ENCODE measurements at places on chromosomes 11 and 22.

- no peak for DNase-seq
Observed at GRCh38 chr11:27040302-27041115, at the start of gene BBOX1. Gene BBOX1, plus strand, starts transcription at chr11:27040815. Its CDS starts 14,616 bp downstream, at chr11:27055431.

DNA sequence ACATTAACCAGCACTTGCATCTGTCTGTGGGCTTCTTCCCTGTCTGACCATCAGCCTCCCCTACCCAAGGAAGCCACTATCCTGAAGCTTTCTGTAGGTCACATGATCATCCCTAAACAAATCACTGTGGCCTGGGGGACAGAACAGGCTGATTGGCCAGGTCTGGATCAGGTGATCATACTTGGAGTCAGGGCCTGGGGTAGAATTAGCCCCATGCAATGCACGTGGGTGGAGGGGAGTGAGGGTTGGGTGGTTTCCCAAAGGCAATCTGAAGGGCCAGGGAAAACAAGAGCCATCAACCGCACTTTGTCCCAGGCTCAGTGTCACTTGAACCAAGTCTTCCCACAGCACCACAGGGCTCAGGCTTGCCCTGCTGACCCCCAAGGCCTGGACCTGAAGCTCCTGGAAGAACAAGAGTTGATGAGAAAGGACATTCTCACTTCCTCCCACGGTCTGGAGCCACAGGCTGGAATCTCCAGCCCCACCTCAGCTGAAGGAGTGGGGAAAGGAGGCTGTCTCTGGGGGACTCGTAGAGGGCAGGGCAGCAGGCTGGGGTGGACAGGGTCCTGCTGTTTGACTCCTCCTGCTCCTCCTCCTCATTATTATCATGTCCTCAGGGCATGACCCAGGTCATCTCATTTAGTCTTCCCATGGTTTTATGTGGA lies 31.5 kb upstream of the TSPAN18 start:
- DNase-seq = no peak

- no peak for DNase-seq
Observed at GRCh38 chr11:74853223-74853622, 95.7 kb downstream of the XRRA1 start.

DNA sequence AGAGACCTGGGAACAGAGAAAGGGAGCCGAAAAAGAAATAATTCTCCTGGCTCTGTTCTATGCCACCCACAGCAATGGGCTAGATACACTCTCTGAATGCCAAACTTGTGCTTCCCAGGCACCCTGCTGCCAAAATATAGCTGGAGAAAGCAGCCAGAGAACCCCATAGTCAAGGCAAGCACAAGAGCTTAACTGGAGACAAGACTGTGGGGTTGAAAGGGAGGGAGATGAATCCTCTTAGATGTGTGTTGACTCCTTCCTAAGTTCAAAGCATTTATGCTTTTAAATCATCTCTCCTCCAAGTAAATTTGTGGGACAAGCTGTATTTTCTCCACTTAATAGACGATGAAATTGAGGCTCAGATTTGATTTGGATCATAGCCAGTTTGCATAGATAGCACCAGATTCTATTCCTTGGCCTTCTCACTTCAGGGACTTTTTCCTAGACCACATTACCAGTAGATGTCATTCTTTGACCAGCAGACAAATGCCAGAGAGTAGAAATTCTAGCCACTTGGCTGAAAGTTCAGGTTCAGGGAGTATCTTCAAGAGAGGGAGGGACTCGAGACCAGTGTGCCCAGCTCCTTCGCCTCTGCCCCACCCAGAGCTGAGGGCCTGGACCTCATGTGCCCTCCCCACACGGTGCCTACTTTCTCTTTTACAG lies 16.5 kb upstream of the ETS1 start:
- no peak for DNase-seq

DNA sequence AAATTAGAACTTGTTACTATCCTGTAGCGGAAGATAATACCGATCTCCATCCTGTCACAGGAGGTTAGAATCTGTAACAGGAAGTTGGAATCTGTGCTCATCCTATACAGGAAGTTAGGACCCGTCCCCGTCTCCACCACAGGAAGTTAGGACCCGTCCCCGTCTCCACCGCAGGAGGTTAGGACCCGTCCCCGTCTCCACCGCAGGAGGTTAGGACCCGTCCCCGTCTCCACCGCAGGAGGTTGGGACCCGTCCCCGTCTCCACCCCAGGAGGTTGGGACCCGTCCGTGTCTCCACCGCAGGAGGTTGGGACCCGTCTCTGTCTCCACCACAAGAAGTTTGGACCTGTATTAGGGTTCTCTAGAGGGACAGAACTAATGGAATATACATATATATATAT lies 52.2 kb downstream of the FBLN1 start:
- no peak for DNase-seq

GRCh38 chr22:25404928-25405816 lies 159.3 kb upstream of the GRK3 start:
- peak; percentile 68 for DNase-seq

GRCh38 chr11:76745561-76746207 lies 37.5 kb upstream of the TSKU start:
- no peak for DNase-seq

- no peak for DNase-seq
Observed at GRCh38 chr11:2302896-2303626, 1.2 kb downstream of the TSPAN32 start.

- DNase-seq = peak; percentile 80
Observed at GRCh38 chr11:69463181-69463994, 18.1 kb upstream of the LINC01488 start.

GRCh38 chr11:12382451-12382850 lies 5.1 kb downstream of the PARVA start:
- DNase-seq = no peak

GRCh38 chr11:25565846-25566245 lies 766.1 kb upstream of the ANO3 start:
- no peak for DNase-seq

DNA sequence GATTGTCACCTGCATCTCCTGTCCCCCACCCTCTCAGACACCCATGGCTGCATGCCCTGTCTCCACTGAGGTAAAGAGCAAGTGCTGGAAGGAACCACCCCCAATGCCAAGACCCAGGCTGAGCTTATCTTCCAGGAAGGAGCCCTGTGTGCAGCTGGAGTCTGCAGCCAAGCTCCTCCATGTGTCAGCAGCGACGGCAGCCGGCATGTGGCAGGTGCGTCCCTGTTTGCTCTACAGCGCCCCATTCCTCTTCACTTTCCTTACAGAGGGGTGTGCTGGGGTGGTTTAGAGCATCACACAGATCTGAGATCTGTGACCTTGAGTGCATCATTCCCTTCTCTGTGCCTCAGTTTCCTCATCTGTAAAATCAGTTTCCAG lies 7.7 kb upstream of the MN1 start:
- no peak for DNase-seq

GRCh38 chr22:36923131-36923788 lies 9.8 kb downstream of the CSF2RB start:
- DNase-seq = no peak

DNA sequence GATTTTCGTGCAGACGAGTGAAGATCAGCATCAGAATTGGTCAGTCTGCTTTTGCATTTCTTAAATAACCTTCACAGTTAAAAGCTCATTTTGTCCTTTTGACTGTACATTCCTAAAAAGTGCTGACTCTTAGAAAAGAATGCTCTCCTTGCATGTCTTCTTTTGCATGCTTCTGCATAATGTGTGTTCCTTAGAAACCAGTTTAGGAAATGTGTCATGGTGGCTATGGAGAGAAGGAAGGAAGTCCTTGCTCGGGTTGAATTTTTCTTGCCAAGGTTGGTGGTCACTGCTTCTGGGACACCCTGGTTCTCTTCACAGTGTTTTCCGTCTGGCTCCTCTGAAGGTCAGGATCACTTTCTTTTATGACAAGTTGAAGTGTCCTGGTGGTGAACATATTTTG lies 6.8 kb downstream of the AP2A2 start:
- DNase-seq = peak; percentile 26

DNA sequence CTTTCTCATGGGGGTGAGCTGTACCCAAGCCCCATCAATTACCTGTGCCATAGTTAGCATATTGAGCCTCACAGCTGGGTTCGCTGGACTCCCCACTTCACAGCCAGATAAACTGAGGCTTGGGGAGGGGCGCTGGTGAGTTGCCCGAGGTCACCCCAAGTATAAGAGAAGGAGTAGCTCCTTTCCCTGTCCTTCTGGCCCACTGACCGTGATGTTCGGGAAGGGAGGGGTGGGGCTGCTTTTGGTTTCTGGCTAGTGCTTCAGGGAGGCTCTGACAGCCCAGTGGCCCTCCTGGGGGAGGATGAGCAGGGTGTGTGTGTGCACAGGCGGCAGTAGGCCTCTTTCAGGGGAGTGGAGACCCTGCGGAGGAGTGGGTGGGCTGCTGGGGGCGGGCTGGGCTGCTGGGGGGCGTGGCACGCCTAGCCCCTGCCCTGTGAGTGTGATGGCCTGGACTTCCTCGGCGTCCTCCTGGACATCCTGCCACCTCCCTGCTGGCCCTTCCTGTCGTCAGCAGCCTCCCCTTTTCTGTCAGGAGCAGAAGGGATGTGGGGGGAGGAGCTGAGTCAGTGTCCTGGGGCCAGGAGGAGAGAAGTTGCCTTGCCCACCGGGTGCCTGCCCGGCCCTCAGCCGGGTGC lies 50.3 kb downstream of the TRIOBP start:
- no peak for DNase-seq

- no peak for DNase-seq
Observed at GRCh38 chr22:26065847-26066246, 103.4 kb upstream of the SEZ6L start.

DNA sequence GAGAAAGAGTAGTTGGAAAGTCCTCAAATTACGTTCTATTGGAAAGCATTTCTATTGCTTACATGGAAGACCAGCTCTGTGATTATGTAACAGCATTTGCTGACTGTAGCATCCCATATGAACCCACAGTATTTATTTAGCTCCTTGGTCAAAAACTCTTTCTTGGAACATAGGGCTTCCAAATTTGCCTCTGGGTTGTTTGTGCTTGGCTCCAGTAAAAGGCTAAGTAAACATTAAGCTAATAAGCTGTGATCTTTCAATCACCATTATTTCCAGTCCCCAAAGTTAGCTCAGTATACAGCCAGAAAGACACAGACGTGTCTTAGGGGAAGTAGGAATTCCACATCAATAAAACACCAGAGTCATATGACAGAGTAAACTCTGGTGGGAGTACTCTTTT lies 668.8 kb downstream of the DLG2 start:
- DNase-seq = no peak

- DNase-seq = no peak
Observed at GRCh38 chr11:13010749-13011465, 1.8 kb downstream of the RASSF10 start.

- peak; percentile 31 for DNase-seq
Observed at GRCh38 chr11:32893343-32894148, 935 bp downstream of the QSER1 start.

- no peak for DNase-seq
Observed at GRCh38 chr11:19107125-19107524, 9.8 kb upstream of the ZDHHC13 start.

DNA sequence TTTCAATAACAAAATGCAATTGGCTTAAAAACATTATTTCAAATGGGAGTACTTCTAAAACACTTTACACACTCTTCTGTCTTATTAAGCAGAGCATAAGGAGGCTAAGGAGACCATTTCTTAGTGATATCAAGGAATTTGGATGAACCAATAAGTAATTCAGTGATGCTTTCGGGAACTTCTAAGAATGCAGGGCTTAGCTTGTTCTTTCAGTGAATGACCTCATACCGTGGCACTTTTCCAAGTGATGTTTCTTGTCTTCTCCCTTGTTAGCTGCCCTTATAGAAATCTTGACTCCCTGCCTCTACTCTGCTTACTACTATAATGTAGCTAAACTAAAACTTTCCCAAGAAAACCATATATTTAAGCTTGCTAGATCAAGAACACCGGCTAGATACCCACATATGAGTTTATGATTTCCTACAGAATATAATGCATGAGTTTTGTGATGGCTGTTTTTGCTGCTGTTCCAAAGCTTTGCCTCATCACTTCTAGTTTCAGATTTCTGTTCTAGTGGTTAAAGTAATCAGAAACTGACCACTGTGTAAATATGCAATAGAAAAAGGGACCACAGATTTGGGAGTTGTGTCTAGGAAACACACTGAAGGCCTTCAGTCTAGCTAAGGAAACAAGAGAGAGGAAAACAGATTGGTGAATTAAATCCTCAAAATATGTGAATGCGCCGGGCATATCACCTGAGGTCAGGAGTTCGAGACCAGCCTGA lies 37.5 kb upstream of the STK33 start:
- DNase-seq = peak; percentile 88

GRCh38 chr11:64313491-64314145 lies 3.7 kb downstream of the TRMT112 start:
- DNase-seq = no peak

- no peak for DNase-seq
Observed at GRCh38 chr22:46588279-46589140, 31.7 kb upstream of the GRAMD4 start.

- DNase-seq = no peak
Observed at GRCh38 chr11:83736684-83737083, 450.5 kb upstream of the CCDC90B start.

DNA sequence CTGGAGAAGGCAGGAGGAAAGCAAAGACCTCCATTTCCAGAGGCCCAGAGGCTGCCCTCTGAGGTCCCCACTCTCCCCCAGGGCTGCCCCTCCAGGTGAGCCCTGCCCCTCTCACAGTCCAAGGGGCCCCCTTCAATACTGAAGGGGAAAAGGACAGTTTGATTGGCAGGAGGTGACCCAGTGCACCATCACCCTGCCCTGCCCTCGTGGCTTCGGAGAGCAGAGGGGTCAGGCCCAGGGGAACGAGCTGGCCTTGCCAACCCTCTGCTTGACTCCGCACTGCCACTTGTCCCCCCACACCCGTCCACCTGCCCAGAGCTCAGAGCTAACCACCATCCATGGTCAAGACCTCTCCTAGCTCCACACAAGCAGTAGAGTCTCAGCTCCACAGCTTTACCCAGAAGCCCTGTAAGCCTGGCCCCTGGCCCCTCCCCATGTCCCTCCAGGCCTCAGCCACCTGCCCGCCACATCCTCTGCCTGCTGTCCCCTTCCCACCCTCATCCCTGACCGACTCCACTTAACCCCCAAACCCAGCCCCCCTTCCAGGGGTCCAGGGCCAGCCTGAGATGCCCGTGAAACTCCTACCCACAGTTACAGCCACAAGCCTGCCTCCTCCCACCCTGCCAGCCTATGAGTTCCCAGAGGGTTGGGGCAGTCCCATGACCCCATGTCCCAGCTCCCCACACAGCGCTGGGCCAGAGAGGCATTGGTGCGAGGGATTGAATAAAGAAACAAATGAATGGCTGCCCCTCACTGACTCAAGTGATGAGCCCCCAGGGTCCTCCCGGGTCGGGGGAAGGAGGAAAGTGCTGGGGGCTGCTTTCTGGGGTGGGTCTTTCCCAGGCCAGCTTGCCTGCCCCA lies 10.8 kb downstream of the SLC22A12 start:
- DNase-seq = no peak

All from fibroblast of upper back skin (primary cell).